Activated naive CD4-positive, alpha-beta T cell treated with anti-CD3 and anti-CD28 coated beads, Interleukin-2, amount 50 U/mL, for 16 hours (primary cell): ENCODE measurements at places on chromosomes 5 and 9.

DNA sequence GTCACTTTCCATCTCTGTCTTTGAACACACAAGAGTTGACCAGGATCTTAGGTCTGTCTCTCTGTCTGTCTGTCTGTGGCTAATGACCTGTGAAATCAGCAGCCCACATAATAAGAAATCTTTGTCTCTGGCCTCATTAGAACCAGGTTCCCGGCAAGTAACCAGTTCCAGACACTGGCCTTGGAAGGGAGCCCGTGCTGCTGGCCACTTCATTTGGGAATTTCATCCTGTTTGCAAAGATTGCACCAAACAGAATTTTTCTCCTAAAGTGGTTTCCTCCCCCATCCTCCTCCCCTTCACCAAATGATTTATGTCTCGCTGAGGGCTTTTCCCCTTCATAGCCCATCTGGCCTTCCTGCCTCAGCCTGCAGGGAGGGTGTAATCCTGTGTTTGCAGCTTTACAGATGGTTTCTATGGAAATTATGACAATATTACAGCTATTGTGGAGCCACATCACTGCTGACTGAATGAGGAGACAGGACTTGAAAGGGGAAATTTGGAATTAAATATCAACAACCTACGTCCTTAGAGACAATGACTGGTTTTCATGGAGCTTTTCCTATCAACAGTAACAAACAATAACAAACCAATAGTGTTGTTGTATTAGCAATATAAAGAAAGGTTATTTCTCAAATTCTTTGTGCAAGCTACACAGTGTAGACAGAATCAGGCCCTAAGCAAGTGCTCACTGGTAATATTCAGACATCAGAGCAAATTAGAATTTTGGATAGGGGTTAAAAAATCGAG is 25.7 kb downstream of the DPYSL3 start:
- DNase-seq, result no peak

DNA sequence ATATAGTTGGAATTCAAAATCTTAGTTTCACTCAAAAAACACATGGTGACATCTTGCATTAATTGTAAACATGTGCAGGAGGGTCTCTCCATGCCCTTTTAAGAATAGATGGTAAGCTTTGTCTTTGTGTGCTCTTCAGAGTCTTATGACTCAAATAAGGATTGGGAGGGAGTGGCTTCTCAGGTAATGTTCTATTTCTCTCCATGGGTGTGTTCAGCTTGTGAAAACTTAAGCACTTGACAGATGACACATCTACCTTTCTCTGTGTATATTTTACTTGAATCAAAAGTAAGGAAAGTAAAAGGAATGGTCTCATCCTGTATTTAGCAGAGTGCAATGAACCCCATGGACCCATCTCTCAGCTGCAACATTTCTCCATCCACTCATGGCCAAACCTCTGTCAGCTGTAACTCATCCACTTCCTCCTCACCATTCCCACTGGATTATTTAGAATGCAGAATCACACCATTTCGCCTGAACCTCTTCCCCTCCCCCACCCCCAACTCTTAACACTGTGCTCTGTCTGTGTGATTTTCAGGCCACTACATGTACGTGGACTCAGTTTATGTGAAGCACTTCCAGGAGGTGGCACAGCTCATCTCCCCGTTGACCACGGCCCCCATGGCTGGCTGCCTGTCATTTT is 82.1 kb downstream of the MAMDC2 start:
- no peak for DNase-seq

DNA sequence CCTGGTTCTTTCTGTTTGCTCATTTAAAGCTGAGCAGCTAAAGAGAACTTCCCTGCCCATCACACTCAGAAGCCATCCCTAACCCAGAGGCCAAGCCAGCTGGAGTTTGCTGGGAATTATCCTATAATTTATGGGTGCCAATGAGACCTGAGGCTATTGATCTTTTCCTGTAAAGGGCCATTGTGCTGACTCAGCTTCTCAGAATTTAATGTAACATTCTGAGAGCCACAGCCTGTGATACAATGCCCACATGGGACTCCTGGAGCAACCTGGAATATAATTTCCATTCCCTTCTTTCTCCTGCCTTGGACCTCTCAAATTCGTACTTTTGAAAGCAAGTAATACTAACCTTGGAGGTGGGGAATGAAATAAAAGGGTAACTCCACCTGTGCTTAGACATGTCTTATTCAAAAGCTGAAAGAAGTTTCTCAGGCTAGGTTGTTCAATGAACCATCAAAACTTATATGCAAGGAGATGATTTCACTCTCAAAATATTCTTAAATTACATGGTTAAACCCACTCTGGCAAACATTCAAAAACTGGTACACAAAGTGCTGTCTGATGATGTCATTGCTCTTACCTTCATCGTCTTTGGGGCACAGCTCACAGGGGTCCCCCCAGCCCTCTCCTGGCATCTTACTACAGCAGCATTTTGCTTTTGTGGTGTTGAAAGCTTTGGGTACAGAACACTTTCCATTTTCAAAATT is 206.7 kb downstream of the SLC12A2 start:
- DNase-seq, result no peak

DNA sequence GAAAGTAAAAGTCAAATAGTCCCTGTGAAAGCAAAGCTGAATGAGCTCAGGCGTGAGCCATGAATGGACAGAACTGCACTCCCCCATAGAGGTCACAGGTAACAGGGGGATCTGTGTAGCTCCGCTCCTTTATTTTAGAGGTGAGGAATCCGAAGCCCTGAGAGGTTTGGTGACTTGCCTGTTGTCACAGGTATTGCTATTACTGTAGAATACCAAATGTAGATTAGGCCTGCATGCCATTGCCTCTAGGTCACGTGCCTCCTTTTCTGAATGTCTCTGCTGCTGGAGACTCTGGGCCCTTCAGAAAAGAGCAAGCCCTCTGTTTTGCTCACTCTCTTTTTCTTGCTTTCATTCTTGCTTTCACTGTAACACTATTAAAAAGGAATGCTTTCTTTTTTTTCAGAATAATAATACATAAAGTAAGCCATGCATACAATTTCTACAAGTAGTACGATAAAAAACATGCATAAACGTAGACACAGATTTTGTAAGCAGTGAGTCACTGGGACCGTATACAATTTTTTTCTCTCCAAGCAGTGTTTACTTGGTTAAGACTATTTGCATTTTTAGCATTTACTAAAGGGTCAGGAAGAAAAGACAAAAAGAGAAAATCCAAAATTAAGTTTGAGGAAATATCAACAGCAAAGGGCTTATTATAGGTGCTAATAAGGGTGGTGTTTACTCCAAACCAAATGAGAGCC is 568.7 kb upstream of the ADAMTS16 start:
- no peak for DNase-seq

DNA sequence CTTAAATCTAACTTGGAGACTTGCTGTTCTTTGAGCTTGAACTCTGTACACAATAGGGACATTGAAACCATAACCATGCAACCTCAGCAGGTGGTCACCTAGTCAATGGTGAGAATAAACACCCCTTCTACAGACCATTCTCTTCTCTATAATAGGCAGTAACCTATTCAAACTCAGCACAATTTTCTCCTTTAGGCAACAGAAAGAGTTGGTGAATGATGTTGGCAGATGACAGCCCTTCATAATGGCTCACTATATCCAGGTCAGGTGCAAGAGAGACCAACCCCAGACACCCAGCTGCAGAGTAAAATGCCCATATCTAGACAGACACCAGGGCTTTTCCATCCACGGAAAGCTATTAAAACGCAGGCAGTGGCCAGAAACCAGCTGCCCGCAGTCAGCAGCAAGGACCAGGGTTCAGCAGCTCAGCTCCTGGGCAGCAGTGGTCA is 106.7 kb downstream of the SERINC5 start:
- no peak for DNase-seq

GRCh38 chr5:136677217-136677616 is 311.9 kb upstream of the TRPC7 start:
- no peak for DNase-seq

DNA sequence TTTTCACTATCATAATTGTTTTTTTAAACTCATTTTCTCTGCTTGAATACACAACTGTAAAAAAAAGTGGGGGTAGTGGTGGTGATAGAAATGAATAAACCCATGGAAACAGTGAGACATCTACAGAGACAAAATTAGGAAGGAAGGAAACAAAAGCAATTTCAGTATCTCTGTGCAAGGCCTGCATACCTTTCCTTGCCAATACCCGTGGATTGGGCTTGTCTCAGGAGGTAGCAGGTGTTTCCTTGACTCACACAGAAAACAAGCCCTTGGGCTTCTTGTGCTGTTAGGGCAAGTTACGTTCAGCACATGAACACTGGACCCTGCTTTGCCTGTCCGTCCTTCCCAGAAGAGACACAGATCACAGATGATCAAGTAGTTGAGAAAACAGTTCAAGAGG is 372.2 kb downstream of the ZSWIM6 start:
- no peak for DNase-seq

DNA sequence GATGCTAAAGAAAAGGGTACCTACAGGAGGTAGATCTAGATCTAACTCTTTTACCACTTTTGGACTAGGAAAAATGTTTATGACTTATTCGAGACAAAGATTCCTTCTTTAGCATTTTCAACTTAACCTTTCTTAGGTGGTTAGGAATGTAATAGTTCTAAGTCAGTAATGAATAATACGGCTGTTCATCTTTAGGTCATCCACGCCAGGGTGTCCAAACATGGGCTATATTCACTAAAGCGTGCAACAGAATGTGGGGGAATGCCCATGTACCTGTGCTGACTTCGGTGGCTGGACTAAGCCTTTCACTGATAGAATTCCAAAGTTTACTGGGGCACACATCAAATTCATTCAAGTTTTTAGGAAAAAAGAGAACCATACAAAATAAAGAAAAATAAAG is 164.7 kb downstream of the TSSK1B start:
- DNase-seq, result no peak

GRCh38 chr5:137439645-137440044 is 59.5 kb downstream of the SPOCK1 start:
- DNase-seq, result no peak

GRCh38 chr9:136965771-136966484 is 11.4 kb upstream of the PTGDS start:
- no peak for DNase-seq

GRCh38 chr5:115920171-115920725 is 42.0 kb upstream of the LVRN start:
- DNase-seq, result no peak

DNA sequence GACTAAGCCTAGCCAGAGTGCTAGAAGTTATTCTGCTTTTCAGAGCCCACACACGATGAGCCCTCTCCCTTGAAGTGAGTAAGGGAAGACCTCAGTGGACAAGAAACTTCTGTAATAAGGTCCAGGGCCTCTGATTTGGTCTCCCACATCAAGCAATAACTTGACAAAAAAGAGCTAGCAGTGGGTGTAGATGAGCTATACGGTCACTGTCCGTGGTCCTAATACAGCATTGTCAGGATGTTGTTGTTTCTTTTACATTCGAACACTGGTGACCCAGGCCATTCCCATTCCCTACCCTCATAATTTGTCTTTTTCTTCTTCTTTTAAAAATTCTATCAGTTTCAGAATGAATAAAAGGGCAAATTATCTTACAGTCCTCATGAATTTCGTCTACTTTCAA is 5.2 kb downstream of the PCSK1 start:
- no peak for DNase-seq

DNA sequence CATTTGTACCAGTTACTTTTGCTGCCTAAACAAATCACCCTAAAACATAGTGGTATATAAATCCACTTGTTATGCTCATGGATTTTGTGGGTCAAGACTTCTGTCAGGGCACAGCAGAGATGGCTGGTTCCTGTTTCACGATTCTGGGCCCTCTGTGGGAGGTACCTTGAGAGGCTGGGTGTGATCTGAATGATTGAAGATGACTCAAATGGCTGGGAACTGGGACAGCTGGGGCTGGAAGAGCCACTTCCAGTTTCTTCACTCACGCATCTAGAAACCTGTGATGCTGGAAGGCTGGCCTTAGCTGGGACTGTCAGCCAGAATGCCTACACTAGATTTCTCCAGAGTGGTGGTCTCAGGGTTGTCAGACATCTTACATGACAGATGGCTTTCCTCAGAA is 88.1 kb downstream of the KIF4B start:
- DNase-seq, result no peak

DNA sequence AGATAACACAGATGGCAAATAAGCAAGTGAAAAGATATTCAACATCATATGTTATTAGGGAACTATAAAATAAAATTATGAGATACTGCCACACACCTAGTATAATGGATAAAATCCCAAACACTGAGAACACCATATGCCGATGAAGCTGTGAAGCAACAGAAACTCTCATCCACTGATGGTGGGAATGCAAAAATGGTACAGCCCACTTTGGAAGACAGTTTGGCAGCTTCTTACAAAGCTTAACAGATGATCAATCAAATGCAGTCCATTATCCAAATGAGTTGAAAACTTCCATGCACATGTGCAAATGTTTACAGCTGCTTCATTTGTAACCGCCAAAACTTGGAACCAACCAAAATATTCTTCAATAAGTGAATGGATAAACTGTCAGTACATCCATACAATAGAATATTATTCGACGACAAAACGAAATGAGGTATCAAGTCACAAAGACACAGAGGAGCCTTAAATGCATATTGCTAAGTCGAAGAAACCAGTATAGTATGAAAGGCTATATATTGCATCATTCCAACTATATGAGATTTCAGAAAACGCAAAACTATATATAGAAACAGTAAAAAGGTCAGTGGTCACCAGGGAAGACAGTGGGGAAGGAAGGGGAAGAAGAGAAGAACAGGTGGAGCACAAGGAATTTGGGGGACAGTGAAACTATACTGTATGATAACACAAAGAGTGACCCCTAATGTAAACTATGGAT is 14.9 kb downstream of the PFDN1 start:
- no peak for DNase-seq

DNA sequence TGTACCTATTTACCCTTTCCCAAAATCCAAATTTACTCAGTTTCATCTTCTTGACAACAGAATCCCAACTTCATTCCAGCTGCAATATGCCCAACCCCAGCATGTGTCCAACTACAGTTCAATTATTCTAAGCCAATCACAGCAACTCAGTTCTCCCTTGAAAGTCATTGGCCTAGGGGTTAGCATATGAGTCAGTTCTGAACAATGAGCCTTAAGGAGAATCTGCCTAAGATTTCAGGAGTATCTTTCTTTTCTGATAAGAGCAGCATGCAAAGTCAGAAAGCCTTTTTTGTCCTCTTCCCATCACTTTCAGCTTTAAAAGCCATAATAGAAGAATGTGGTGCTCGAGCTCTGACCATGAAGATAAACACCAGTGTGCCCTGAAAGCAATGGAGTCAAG is 44.4 kb upstream of the RASGRF2 start:
- no peak for DNase-seq

DNA sequence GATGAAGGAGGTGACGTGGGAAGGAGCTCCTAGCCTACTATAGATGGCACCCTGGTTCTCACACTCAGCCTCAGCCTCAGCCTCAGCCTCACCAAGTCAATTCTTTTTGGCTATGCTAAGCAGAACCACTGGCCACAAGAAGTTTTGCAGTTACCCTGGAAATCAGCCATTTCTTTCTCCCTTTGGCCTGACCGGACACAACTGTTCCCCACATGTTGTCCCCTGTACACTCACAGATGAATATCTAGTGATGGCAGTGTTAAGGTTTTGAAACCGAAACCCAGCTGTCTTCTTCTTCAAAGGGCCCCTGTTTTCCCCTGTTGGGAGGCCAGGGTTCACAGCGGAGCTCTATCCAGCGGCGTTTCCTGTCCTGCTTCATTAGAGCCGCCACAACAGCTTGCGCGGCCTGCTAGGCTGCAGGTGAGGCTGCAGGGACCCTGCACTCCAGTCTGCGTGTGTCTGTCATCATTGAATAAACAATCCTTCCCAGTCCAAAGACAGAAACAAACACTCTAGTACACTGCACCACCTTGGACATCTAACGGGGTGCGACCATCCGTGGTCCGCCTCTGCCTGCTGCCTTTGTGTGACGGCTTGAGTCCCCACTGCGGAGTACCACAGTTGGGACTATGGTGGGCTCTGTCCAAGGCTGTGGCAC is 250.5 kb downstream of the DENND1A start:
- DNase-seq, result no peak
